ENCODE measurements at places on chromosomes 5 and 9.

GRCh38 chr5:92637247-92637646, 943.8 kb downstream of the NR2F1-AS1 start:
- DNase-seq, result no peak

DNA sequence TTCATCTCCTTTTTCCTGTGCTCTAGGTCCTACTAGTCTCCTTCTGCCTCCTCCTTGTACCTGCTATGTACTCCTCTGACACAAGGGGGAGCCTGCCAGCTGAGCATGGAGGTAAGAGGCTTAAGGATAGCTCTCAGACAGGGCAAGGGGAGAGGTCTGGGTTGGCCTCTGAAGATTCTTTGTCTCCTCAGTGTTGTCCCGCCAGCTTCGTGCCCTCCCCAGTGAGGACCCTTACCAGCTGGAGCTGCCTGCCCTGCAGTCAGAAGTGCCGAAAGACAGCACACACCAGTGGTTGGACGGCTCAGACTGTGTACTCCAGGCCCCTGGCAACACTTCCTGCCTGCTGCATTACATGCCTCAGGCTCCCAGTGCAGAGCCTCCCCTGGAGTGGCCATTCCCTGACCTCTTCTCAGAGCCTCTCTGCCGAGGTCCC, 3.8 kb downstream of the CREB3 start:
- peak; percentile 59 for DNase-seq

- no peak for DNase-seq
Measured at GRCh38 chr5:10030219-10030831, 219.4 kb downstream of the ATPSCKMT start.

DNA sequence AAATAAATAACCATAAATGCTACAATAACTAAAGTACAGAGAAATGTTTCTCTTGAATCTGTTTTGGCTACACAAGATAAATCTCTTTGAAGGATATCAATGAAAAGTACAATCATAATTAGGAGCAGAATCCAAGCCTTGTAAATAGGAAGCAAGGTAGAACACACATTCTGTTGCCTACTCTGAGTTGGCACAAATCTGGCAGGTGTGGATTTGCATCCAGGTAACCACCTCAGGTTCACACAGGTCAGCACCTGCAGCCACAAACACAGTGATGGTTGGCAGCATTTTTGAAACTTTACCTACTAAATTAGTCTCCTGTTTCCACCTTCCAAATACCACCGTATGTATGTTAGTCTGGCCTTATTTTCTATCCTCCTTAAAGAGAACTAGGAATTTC, 105.3 kb upstream of the PIK3R1 start:
- no peak for DNase-seq

All from T follicular helper cell (primary cell).